ENCODE measurements at places on chromosomes 4 and X.

DNA sequence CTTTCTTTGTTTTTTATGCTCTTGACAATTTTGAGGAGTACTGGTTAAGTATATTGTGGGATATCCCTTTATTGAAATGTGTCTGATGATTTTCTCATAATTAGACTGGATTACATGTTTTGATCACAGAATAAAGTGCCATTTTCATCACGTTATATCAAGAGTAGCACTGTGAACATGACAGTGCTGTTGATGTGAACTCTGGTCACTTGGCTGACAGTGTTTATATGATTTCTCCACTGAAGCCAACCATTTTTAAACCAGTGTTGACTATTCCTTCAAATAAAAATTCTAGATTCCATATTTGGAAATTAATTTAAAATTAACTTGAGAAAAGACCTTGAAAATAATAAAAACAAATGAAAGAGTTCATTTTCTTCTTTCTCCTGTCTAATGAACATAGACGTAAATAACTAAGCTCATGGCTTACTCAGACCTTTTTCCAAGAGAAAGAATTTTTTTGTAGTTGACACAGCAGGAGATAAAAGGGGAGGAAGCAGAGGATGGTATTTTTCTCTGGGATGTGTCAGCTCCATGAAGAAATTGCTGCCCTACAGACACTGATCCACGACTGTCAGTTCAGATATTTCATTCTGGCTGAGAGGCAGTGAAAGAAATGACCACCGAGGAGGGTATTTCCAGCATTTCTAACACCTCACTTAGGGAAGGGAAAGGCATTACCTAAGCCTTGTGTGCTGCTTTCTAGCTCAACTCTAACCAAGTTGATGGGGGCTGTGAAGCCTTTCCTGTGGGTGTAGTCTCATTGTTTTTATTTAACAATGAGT, 150.9 kb upstream of the ANK2 start:
- DNase-seq, result no peak

GRCh38 chrX:154776753-154777152, 14.1 kb downstream of the DKC1 start:
- no peak for DNase-seq

GRCh38 chr4:169460081-169460480, 152.3 kb downstream of the NEK1 start:
- DNase-seq, result no peak

DNA sequence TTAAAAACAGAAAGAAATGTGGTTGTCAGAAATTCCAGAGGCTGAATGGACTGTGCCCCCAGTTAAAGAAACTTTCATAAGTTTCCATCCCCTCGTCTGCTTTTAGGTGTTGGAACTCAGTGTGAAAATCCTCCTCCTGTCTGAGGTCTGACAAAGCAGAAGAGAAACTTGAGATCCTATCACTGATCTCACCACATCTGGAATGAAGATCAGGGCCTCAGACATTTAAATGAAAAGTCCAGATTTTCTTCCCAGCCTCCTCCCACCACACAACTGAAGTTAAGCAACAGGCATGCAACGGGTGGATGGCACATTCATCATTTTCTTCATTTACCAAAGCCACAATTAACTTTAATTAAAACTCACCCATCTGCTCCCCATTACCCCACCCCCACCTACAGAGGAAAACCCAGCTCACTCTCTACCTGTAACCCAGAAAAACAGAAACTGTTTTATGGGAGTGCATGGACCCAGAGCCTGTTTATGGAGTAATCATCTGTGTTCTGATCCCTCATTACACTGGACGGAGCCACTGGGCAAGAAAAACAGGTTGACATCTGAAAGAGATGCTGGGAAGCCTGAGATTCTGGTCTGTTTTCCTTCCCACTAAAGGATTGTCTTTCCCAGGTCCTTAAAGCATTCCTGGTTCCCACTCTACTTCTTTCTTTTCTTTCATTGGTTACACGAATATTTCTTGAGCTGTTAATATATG, 58.1 kb upstream of the HOPX start:
- no peak for DNase-seq

DNA sequence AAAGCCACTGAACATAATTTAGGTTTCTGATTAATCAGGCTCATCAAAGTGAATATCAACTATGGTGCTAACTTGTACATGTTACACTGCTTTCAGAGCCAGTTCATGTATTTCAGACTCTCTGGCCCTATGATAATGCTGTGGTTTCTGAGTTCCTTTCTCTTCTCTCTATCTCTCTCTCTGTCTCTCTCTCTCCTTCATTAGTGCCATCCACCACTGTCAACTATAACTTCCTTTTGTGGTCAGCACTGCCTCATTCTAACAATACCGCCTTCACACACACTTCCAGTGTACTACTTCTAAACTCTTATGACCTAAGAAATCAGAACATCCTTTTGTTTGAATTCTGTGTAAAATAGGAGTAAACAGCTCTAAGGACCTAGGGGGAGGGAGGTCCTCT, 907.1 kb downstream of the RPA4 start:
- DNase-seq, result no peak

- peak; percentile 0 for DNase-seq
Measured at GRCh38 chrX:43590150-43590549, 65.9 kb upstream of the MAOA start.

GRCh38 chrX:148542481-148543255, 42.3 kb downstream of the AFF2 start:
- no peak for DNase-seq

GRCh38 chr4:128379860-128380259, 92.2 kb upstream of the PGRMC2 start:
- no peak for DNase-seq

- no peak for DNase-seq
Measured at GRCh38 chr4:82423245-82424054, 6.8 kb downstream of the HNRNPDL start.

GRCh38 chr4:170698334-170698733, 608.6 kb upstream of the AADAT start:
- DNase-seq, result no peak

DNA sequence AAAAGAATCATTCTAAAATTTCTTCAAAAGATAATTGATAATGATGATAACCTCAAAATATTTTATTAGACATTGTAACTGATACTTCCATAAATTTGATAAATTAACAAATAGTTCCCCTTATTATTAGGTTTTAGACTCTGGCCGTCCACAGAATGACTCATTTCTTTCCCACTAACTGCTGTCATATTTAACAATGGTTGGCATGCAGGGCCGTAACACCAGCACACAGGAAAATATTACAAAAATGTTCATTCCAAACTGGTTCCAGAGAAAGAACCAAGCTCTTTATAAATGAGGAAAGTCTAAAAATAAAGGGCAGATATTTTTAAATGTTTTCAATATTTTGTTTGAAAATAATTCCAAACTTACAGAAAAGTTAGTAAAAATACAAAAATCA, 28.2 kb downstream of the WDFY3 start:
- DNase-seq, result no peak

GRCh38 chr4:139245590-139245989, 34.4 kb downstream of the MGARP start:
- no peak for DNase-seq

- no peak for DNase-seq
Measured at GRCh38 chr4:176782794-176783193, 9.9 kb downstream of the VEGFC start.

DNA sequence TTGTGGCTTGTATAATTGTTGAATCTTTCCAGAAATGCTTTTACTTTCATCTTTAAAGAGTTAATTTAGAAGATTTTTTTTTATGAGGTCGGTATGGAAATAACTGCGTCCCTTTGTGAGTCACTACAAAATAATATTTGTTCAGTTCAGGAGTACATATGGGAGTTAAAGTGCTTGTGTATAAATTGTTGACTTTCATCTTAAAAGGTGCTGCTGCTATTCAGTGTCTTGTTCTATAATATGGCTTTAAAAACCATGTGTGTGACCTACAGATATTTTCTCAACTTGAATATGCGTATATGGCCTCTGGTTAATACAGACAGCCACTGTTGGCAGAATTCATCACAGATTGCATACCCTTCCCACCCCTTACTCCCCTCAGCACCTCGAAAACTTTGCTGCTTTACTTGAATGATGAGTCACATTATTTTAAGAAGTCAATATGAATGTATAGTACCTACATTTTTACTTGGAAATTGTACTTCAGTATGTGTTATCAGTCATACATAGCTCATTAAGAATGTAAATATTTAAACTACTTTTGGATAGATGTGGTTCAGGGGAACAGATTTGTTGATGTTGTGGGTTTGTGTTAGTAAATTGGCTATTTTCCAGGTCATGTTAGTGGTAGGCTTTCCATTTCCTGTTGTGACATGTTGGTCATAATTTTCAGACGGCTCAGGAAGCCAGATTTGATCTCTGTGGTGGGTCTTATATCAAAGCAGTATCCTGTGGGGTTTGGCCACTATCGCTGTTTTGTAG, 1.5 kb downstream of the CLCN3 start:
- DNase-seq, result no peak

GRCh38 chrX:72142094-72142793, 10.5 kb upstream of the RTL5 start:
- peak; percentile 65 for DNase-seq

DNA sequence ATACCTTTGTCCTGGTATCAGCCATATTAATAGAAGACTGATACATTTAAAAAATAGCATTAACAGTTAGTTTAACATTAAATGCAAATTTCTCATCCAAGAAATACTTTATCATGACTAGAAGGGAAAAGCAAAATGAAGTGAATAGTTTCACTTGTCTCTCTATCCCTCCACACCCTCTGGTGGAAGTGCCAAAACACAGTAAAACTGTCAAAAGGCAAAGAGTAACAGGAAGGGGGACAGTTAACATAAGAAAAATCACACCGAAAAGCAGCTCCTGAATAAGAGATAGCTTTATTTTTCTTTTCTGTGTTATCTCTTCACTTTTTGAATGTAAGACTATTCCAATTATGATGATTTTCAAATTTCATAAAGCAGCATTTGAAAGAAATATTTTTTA, 187.2 kb downstream of the FBXW7 start:
- DNase-seq, result no peak

- no peak for DNase-seq
Measured at GRCh38 chr4:90118527-90119195, 8.5 kb upstream of the CCSER1 start.

GRCh38 chrX:102958794-102959193, 21.7 kb downstream of the RAB40AL start:
- DNase-seq, result no peak

- DNase-seq, result no peak
Measured at GRCh38 chr4:159142241-159142640, 39.4 kb downstream of the RAPGEF2 start.

GRCh38 chr4:21002976-21003375, 302.7 kb downstream of the PACRGL start:
- DNase-seq, result no peak

DNA sequence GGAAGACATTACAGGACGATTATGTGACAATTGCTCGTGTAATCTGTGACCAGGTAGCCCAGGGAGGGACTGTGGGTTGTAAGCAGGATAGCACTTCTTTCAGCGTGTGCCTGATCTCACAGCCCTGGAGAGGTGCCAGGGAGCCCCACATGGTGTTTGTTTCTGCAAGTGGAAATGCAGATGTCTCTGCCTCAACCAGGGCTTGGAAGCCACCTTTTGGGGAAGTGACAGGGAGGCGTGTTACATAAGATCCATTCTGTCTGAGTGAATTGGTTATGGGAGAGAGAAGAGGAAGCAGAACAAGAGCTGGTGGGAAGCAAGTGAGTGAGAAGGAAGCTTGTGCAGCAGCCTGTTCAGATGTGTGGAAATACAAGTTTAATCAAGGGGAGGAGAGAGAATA, 104.5 kb upstream of the GATB start:
- no peak for DNase-seq

DNA sequence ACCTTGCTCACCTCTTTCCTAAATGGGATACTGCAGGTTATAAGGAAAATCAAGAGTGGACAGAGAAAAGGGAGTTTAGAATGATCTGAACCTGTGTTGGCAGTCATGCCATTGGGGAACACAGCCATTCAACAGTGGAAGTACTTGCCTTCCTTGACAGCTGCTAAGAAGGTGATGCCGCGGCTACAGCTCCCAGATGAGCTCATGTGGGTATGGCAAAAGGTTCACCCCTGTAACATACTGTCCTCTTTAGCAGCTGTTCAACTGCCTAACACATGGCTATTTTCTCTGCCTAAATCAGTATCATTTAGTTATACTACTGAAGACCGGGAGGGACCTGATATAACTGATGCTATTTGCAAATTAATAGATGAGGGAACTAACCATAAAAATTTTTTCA, 76.8 kb downstream of the DCHS2 start:
- DNase-seq, result no peak

All from spinal cord (tissue), 10 donors.